ENCODE measurements at places on chromosomes 11 and 22.

DNA sequence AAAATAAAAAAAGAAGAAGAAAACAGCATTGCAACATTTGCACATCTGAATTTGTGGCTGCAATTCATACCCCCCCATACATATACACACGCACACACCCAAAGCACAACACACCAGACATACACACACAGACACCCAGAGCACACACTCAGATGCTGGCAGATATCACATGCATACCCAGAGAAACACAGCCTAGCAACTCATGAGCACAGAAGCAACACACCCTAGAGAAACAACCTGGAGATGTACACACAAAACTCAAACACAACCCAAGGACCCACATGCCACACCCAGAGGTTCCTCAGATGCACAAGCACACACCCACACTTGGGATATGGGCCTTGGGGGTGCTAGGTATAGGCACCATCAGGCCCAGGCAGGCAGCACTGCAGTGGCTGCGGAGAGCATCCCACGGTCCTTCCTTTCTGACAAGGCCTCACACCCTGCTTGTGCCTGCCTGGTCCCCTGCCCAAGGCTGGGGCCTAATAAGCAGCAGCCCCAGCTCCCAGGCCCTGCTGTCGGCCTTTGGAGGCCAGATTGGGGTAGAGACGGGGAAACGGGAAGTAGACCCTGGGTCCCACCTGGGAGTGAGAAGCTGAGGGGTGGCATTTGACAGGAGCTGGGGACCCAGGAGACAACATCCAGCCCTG is 3.1 kb downstream of the CST6 start:
- DNase-seq: no peak

DNA sequence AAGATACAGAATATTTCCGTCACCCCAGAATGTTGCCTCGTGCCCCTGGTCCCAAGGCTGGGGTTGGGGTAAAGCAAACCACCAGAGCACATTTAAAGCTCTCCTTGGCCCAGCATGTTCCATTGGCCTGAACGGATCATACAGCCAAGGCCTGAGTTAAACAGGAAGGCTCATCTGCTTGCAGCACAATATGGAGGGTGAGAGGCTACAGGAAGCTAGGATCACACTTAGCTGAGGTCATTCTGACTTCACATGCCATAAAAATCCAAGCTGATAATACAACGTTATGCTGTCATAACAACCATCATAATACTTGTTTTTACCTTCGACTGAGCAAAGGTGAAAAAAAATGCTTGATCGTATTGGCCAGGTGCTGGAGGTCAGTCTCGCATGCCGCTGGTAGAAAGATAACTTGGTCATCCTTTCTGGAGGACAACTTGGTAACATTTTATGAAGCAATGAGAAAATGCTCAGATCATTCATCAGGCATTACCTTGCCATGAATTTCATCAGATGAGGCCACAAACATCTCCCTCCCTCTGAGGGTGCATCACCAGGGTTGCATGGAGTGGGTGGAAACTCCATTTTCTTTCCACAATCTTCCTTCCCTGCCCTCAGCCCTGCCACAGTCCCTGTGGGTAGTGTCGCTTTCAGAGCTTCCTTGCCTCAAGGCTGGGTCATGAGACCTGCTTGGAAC is 31.9 kb upstream of the RTL6 start:
- no peak for DNase-seq

DNA sequence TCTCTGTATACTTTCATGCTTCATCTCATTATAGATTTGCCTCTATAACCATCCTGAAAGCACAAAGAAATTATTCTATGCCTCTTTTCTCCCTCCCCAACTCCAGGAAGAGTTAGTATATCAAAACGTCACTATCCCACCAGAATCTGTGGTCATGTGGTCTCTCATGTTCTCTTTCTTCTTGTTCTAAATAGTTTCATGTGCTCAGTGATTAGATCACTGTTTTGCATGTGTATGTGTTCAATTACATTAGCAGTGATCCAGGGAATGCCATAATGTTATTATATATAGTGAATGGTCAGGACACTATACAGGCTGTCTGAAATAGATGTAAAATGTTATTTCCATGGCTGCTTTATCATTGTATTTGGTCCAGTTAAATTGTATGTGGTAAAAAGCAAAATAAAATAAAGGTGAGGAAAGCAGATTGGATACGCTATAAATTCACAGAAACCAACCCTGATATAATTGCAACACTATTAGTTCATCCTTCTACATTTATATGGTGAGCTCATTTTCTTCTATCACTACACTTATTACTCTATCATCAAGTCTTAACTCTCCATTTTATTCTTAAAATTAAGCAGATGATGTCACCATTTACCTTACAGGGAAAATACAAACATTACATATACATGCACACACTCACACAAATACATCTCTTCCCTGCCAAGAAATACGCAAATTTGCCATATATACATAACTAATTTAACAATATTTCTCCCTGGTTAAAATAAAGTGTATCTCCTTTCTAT is 26.9 kb upstream of the ANO5 start:
- no peak for DNase-seq

DNA sequence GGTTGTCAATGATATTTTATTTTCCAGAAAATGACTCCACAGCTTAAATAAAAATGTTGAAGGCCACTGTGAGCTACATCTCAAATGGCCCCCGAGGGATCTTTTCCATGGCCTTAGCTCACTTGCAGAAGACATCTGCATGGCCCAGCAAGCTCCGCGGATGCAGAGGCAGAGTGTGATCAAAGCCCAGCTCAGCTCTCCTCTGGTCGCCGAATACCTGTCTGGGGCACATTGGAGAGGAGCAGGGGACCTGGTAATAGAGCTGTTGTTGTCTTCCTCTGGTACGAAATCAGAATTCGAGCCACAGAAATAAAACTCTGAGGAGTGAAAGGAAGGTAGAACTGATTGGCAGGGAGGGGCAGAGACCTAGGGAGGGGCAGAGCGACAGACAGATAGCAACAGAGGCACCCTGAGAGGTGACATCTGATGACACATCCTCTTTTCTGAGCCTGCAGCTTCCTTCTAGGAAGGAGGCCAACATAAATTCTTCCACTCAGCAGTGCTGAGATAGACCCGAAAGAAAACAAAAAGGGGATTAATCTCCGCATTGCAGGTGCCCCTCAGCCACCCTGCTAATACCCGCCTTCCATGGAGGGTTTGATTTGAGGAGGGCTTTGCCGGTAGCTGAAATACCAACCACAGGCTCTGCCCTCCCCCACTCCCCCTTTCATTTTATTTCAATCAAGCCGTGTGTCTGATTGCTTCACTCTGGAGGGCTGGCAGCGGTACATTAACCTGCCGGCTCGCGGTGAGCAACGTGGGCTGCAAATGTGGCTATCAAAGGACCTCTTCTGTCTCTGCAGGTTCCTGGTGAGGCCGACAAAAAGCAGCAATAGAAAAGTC is 759.4 kb downstream of the OPCML start:
- no peak for DNase-seq

DNA sequence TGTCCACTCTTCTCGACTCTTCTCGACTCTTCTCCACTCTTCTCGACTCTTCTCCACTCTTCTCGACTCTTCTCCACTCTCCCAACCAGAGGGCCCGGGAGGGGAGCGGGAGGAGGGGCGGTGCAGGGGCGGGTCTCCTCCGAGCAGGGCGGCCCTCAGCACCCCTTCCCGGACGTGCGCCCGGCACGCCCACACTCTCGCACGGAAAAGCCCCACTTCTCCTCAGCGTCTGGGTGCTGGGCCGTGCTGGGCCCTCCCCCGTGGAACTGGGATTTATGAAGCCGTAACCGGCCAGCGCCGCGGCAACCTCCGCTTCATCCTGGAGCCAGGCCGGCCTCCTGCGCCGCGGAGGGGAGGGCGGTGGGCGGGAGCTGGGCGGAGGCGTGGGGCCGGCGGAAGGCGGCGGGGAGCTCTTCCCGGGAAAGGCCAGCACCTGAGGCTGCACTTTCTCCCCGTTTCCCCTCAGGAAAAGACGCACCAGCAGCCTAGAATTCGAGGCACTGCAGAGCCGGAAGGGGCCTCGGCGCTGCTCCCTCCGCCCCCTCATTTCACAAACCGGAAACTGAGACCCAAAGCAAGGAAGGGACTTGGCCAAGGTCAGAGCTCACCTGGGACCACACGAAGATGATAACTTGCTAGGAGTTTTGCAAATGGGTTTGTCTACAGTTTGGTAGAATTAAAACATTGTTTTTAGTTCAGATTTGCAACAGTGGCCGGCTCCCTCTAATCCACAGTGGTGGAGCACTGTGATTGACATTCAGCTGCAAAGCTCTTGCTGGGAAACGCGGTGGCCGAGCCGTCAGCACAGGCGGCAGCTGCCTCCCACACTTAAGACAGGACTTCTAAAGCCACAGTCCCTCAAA is 31.6 kb upstream of the JAM3 start:
- peak; percentile 37 for DNase-seq

DNA sequence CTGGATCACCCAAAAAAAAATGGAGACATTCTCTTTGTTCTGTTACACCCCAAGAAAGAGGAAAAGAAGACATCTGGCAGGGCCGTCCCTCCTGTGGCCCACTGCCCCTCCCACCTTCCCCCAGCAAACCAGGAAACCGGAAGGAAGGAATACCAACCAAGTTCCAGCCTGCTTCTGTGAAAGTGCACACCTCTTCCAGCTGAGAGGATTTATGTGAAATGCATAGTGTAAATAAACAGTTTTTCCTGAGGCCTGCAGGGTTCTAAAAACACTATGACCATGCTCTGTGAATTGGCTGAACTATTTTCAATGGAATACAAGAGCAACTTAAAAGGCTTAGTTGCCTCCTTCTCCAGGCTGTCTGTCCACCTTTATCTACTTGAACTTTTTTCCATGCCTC is 50.0 kb upstream of the CHST1 start:
- DNase-seq: no peak

DNA sequence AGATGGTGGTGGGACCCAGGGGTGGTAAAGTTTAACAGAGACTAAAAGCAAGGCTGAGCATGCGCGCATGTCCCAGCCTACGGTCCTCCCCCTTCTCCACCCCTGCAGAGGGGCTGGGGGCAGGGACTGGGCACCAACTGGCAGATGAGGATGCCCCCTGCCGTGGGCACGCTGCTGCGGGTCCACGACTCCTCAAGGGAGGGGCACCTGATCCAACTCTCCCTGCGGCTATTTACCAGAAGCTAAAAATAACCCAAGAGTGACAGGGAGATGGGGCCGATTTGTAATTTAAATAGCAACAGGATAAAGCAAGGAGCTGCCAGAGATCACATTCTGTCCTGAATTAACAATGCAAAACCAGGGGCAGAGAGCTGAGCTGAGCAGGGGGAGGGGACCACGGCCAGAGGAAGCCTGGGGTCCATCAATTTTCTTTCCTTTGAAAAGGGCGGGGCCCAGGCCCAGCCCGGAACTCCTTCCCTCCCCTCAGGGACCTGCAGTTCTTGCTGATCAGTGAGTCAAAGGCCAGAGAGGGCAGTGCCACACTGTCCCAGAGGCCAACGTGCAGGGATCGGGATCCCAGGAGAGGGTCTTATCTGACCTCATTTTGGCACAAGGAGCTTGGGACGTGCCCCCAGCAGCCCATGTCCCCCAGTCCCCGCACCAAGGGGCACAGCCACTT is 8.1 kb upstream of the DGKZ start:
- DNase-seq: no peak

- DNase-seq: peak; percentile 55
These were observed 20.6 kb upstream of the PLEKHB1 start for GRCh38 chr11:73625696-73626318.

Data from stimulated activated CD4-positive, alpha-beta T cell treated with anti-CD3 and anti-CD28 coated beads, Interleukin-4, amount 100 ng/mL, for 48 hours (primary cell).